ENCODE measurements at places on chromosomes 2 and 18. TPM values are rescaled to one million over a fixed set of nuclear protein-coding genes. Genes with fewer than 3 reads are reported as not detected.

GRCh38 chr18:55337908-55338521 is 250.0 kb downstream of the TCF4 start:
- peak; percentile 26 for DNase-seq

GRCh38 chr2:238167344-238167715 is 8.6 kb downstream of the ERFE start:
- DNase-seq = no peak

DNA sequence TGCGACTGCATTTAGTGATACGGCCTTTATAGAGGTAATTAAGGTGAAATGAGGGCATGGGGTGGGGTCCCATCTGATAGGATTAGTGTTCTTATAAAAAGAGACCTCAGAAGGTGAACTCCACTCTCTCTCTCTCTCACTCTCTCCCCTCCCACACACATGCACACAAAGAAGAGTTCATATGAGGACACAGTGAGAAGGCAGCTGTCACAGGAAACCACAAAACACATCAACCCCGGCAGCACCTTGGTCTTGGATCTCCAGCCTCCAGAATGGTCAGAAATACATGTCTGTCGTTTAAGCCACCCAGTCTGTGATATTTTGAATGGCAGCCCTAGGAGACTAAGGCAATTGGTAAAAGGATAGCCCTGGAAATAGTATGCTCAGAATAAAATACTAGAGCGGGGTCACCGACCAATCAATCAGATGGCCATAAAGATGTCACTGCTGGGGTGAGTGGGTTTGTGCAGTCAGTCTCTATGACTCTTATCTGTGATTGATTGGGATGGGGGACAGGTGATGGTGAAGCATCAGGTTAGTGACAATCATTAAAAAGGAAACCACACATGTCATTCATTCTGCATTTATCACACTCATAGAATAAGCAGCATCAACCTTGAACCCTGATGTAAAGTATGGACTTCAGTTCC is 118.9 kb upstream of the POU3F3 start:
- DNase-seq = no peak

DNA sequence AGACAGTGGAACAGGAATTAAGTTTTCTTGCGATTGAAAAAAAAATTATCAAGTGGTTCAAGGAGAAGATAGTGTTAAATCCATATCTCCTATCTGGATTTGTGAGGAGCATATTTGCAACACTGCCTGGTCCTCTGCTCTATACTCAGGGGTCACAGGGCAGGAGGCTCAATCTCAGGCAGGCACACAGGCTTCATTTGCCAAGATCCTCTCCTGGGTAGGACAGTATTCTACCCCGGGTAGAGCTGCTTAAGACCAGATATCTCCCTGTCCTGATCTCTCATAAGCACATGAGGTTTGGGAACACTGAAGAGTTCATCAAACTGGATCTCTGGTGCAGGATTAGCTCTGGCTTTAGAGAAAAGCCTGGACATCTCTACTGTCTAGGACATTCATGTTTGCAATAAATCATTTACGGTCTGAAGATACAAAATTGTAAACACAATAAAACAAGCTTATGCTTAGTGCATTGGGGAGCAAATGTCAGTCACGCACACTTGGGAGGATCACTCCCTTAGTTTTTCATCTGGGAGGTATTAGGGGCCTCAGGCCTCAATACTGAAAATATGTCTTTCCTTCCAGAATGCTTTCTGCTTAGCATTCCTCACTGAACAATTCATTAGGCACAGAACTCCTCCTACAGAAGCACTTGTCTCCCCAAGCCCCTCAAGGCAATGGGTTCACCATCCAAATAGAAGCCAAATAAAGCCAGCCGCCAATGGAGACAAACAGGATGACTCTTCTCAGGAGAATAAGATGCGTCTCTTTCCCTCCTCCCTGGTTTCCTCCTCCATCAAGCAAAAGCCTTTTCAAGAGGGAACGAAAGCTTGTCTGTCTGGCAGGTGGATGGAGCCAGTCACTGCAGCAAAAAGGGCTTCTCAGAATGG is 34.1 kb upstream of the LCLAT1 start:
- DNase-seq = peak; percentile 99

- no peak for DNase-seq
Measured at GRCh38 chr2:196142825-196143224, 28.6 kb downstream of the STK17B start.

GRCh38 chr2:172861656-172862476 is 126.2 kb downstream of the RAPGEF4 start:
- no peak for DNase-seq

- no peak for DNase-seq
Measured at GRCh38 chr2:144054911-144055310, 465.0 kb downstream of the ZEB2 start.

GRCh38 chr2:117686699-117687098 is 127.8 kb upstream of the DDX18 start:
- DNase-seq = no peak

GRCh38 chr2:29632018-29632417 is 289.4 kb downstream of the ALK start:
- DNase-seq = no peak

DNA sequence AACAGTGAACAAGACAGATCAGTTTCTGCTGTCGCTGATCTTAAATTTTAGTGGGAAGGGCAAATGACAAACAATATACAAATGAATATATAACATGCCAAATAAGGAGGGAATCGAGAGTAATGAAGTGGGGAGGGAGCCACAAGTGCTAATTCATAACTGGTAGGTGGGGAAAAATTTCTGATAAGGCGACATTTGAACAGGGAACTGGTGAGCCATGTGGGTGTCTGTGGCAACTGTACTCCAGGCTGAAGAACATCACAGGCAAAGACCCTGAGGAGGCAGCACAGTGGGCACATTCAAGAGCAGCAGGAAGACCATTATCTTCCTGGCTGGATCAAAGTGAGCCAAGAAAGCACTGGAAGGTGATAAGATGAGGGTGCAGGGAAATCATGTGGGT is 51.6 kb upstream of the CD28 start:
- no peak for DNase-seq

- DNase-seq = peak; percentile 18
Measured at GRCh38 chr2:160165996-160166395, 34.1 kb downstream of the ITGB6 start.

DNA sequence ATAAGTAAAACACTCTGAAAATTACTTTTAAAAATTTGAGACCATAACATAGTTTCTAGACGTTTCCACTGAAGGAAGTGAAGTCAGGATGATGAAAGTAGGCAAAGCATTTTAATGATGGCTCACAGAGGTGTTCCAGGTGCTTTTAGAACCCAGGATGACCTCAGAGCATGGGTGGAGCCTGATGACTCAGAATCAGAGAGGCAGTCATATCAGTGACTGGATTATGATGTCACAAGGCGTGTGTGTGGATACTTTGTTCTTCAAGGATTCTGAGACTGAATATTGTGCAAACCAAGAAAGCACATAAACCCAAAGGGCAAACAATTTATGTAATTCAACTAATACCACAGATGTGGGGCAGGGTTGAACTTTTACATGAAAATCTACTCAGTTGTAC is 208.0 kb upstream of the FBXO11 start:
- DNase-seq = peak; percentile 66

DNA sequence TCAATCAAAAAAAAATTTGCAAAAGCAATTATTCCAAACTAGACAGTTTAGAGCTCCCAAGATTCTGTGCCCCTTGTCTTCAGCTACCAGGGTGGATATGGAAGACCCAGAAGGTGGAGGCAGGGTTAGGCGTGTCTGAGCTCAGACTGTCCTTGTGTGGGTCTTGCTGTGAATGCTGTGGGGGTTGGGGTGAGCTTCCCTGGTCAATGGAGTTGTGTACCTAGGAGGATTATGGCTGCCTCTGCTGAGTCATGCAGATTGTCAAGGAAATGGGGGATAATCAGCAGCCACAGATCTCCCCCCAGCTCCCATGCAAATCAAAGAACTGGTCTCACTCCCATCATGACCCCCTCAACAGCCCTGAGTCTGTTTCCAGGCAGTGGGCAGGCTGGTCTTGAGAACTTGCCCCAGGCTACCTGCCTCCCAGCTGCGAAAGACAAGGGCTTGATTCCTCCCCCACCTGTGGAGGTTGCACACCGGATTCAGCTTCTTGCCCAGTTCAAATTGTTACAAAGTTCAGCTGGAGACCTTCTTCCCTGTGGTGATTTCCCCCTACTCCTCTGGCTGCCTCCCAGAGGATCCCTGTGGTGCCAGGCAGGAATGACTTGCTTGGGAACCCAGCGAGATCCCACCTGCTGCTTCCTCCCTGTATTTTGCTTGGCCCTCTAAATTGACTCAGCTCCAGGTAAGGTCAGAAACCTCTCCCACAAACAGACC is 77.0 kb downstream of the RAD51AP2 start:
- no peak for DNase-seq

GRCh38 chr2:18588802-18589201 is 567 bp downstream of the NT5C1B start:
- DNase-seq = no peak

GRCh38 chr2:14516844-14517243 is 115.7 kb upstream of the LRATD1 start:
- DNase-seq = peak; percentile 8

GRCh38 chr2:99697811-99698568 is 208.2 kb upstream of the REV1 start:
- DNase-seq = peak; percentile 65

- peak; percentile 39 for DNase-seq
Measured at GRCh38 chr2:110716959-110717645, 15.3 kb upstream of the ACOXL start.

DNA sequence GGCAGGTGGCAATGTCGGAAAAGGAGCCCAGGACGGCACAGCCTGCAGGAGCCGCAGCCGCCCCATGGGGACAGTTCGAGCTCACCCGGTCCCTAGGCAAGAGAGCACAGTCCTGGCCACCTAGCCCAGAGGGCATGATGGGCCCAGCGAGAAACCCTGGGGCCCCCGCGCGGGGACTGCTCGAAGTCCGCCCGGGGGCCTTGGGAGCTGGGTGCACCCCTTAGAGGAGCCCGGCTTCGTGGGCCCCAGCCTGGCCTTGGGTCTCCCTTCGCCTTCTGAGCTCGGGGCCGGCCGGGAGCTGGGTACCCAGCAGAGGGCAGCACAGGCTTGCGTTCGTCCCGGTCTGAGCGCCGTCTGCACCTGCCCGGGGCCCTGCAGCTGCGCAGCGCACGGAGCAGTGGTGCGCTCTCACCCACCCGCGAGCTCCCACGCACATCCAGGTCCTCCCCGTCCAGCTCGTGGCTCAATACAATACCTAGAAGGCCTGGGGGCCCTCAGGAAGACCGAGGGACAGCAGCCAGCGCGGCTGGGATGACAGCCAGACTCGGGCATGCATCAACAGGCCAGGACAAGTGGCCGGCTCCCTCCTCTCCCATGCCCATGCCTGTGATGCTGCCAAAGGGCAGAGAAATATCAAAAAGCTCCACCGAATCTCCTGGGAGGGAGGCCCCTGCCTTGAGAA is 96.2 kb upstream of the ZNF532 start:
- DNase-seq = peak; percentile 52

GRCh38 chr2:182822733-182823132 is 43.7 kb downstream of the FRZB start:
- DNase-seq = peak; percentile 16

GRCh38 chr18:54169431-54170403 is 54.8 kb downstream of the MBD2 start:
- no peak for DNase-seq

DNA sequence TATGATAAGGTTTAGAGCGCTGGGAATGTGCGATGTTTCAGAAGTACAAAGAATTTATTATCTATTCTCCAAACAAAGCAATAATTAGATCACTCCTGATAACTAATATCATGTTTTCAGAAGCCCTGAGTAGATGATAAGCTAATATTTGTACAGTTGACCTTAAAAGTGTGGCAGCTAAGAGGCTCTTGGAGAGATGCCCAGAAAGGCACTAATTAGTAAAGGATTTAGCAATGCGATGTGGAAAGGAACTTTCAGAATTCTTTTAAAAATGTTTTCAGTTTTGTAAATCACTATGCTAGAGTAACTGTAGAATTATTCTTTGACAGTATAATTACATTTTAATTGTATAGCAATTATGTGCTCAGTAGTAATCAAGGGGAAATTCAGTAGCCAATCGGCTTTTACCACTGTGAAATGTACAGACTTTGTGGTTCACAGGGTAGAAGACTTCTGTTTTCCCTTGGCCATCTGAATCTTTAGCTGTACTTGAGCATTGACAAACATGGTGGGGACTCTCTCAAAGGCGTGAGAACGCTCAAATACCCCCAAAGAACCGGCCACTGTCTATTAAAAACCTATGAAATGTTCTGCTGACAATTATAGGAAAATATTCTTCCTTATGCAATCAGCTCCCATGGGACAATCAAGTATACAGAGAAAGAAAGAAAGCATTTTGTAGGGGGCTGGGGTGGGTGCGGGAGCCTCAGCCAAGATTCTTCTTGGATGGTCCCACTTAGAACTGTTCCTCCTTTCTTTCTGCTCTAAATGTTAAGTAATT is 262.8 kb upstream of the AGAP1 start:
- DNase-seq = no peak

GRCh38 chr2:164069540-164069939 is 333.7 kb upstream of the FIGN start:
- DNase-seq = no peak

DNA sequence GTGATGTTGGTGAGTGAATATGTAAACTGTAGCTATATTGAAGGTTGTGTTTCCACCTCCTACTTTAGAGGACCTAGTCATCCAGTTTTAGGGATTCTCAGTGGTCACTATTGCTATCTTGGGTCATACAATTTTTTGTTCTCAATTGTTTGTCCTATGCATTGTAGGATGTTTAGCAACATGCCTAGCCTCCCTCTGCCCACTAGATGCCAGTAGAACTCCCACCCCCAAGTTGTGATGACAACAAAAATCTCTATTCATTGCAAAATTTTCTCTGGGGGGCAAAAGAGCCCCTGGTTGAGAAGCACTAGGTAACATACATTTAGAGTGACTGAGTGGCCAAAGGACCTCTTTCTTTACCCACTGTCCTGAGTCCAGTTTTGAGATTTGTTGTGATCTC is 87.3 kb downstream of the LRRTM4 start:
- no peak for DNase-seq

- no peak for DNase-seq
Measured at GRCh38 chr2:168534926-168535325, 78.9 kb downstream of the CERS6 start.

DNA sequence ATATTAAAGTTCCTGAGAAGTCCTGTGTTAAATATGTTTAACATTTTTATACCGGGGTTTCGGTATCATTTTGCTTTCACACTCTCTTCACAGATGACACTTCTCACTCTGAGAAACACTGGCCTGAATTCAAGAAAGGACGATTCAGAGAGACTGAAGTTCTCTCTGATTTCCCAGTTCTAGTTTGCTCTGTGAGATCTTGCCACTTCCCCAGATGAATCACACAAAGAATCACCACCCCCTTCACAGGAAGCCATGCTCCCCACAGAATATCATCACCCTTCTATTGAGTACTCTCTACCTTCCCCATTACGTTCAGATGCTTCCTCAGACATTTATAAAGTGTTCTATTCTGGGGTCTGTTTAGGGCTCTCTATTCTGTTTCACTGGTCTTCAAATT is 16.1 kb upstream of the CD207 start:
- no peak for DNase-seq

GRCh38 chr2:180578441-180578840 is 402.0 kb upstream of the UBE2E3 start:
- DNase-seq = no peak

GRCh38 chr2:21326152-21326551 is 202.4 kb downstream of the TDRD15 start:
- peak; percentile 68 for DNase-seq

Gene AFF3
- total RNA-seq = 22.1 TPM

Gene POTEC
- 0.72 TPM for total RNA-seq

Gene NLRC4
- 4.3 TPM for total RNA-seq

Gene LAPTM4A
- total RNA-seq = 175 TPM

Gene CRYGD
- total RNA-seq = not detected

Gene FSHR
- total RNA-seq = not detected

Gene ALKAL2
- not detected for total RNA-seq

Gene SPAST
- total RNA-seq = 40.2 TPM
